ENCODE measurements at places on chromosomes 1 and 21.

GRCh38 chr1:6005276-6005917 lies 13.2 kb upstream of the NPHP4 start:
- no peak for DNase-seq

GRCh38 chr1:115654663-115655305 lies 13.0 kb downstream of the VANGL1 start:
- DNase-seq = no peak

- no peak for DNase-seq
Observed at GRCh38 chr1:25037174-25038074, 107.3 kb upstream of the RUNX3 start.

DNA sequence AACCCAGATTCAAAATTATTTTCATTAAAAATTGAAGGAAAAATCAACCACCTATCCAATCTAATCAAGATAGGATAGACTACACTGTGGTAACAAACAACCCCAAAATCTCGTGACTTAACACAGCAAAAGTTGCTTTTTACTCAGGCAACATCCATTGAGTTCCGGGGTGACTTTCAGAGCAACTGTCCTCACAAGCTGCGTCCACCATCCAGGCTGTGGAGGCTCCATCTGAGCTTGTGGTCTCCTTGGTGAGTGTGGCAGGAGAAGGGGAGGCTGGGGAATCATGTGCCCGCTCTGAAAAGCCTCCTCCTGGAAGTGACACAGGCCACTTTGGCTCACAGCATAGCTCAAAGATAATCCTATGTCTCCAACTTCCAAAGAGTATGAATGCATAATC lies 52.4 kb downstream of the CD2 start:
- no peak for DNase-seq

GRCh38 chr21:25790878-25791204 lies 56.1 kb downstream of the GABPA start:
- no peak for DNase-seq

- no peak for DNase-seq
Observed at GRCh38 chr1:3075666-3076362, 6.8 kb downstream of the PRDM16 start.

GRCh38 chr1:153921080-153921802 lies 1.5 kb downstream of the GATAD2B start:
- no peak for DNase-seq
